ENCODE measurements at places on chromosomes 5 and 9.

GRCh38 chr5:156693113-156693512, 157.0 kb upstream of the PPP1R2B start:
- DNase-seq: no peak

- no peak for DNase-seq
These were observed 64.0 kb upstream of the XPA start for GRCh38 chr9:97761056-97761598.

DNA sequence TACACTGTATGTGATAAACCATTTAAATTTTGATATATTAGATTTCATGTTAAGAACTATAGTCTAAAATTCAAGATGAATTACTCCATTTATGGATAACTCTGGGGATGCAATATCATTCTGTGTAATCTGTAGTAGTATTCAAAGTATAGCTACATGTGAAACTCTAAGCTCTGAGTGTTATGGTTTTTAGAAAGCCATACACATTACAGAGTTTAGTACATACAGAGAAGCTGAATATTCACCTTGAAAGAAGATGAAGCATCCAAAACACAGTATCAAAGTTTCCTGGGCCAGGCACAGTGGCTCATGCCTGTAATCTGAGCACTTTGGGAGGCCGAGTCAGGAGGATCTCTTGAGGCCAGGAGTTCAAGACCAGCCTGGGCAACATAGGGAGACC, 25.0 kb downstream of the ABHD17B start:
- DNase-seq: no peak

DNA sequence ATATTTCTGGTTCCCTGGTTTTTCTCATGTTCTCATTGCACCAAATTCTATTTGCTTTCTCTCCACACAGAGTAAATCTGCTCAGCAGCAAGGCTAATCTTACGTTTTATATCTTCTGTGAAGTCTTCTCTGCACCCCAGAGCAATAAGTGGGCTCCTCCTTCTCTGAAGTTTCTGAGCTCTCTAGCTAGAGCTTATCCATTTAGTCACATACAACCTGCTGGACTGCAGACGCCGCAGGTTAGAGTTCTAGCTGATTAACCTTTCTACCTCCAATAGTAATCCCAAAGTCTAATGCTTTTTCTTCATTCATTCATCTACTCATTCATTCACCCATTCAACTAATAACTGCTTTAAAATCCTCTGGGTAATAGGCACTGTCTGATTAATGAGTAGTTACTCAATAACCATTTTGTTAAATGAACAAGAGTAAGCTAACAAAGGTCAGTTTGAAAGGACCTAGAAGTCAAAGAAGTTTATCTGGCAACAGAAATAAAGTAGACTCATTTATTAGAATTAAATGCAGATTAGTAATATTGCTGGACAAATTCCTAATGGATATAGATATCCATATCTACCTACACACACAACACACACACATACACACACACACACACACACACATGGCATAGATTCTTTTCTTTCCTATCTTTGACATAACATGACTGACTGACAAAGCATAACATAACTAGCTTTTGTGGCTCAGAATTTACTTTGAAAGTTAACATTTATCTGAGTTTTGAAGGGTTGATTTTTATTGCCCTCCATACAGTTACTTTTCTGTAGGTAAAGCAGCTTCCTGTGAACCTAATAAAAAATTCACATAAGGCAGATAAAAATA, 984.6 kb upstream of the SEMA6A start:
- DNase-seq: no peak

Data from Panc1 (cell line).